GM04504 (cell line): ENCODE measurements at places on chromosomes 11 and 22.
A peak's percentile ranks its signal among the peaks of the same experiment; 100 is the strongest.

DNA sequence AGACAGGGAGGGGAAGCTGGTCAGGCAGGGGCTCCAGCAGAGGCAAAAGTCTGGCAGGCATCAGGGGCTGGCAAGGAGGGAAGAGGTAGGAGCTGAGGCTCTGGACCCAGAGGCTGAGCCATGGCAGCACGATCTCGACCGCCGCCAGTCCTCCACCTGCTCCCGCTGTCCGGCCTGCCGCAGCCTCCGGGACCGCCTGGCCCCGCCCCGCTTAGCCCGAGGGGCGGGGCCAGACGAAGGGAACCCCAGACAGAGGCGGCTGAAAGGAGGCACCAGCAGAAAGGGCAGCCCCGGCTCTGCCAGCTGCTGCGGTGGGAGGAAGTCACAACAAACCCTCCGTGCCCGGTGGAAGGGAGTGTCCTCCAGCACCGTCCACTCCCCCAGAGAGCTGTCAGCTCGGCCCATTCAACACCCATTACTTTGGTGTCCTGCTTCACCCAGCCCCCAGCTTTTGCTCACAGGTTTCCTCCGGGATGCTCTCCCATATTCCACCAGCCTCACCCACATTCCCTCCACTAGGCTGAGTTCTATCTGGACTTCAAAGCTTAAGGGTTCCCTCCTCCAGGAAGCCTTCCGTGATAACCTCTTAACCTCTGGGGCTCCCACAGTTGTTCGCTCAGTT lies at the start of gene MFNG:
TSS of gene MFNG (minus strand) at position 161 of the 622 bp plus-strand sequence. CDS start 207 bp downstream, outside the sequence.
- no peak for DNase-seq

GRCh38 chr11:96752221-96752620 lies 362.4 kb downstream of the JRKL start:
- no peak for DNase-seq

DNA sequence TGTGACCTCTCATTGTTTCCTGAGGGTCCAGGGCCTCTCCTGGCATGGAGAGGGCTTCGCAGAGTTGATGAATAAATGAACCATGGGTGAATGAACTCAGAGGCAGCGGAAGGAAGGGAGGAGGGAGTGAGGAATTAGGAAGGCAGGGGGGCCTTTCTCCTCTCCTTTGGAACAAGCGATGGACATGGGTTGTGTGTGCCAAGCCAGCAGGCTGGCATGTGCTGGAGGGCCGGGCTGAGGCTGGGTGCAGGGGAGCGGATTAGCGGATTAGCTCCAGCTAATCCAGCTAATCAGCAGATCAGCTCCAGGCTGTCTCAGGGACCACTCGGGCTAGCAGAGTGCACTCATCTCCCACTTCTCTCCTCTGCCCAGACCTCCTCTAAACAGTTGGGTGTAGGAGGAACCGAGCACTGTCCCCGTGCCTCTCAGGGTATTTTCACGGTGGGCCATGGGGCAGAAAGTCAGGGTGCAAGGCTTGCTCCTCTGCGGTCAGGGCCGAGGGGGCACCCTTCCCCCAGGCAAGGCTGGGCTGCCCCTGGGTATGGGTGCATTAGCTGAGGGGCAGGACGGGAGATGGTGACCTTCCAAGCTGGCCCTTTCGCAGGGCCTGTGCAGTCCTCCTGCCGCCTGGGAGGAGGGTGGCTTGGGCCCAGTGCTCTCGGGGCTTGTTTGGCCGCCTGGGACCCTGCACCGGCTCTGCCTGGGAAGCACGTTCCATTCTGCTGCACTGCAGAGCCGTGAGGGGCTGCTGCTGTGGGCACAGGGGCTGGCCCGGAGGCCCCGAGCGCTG lies 120.3 kb upstream of the B3GAT1 start:
- no peak for DNase-seq

DNA sequence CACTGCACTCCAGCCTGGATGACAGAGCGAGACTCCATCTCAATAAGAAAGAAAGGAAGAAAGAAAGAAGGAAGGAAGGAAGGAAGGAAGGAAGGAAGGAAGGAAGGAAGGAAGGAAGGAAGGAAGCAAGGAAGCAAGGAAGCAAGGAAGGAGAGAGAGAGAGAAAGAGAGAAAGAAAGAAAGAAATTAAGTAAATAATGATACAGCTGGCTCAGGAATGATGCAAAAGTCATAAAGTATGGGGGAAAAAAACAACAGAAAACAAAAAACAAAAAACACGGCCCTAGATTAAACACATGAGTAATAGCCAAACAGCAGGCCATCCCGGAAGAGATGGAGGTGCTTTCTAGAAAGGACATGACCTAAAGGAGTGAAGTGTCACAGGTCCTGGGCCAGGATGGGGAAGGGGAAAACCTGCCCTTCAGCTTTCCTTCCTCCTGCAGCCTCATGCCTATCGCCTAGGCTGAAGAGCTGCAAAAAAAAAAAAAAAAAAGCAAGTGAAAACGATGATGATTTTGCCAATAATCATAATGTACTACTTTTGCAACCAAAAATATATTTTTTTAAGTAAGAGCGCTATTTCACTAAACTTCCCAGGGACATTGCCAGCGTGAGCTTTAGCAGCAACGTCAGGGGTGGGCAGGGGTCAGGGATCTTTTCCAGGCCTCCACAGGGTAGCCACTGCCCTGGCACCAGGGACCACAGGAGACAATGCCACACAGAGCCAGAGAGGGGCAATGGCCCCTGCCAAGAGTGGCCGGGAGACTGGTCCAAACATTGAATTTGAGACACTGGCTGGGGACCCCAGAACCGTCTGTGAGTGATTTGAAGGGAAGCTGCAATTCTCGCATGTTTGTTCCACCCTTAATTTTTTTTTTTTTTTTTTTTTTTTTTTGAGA lies 28.2 kb upstream of the TMPRSS4 start:
- DNase-seq = no peak

DNA sequence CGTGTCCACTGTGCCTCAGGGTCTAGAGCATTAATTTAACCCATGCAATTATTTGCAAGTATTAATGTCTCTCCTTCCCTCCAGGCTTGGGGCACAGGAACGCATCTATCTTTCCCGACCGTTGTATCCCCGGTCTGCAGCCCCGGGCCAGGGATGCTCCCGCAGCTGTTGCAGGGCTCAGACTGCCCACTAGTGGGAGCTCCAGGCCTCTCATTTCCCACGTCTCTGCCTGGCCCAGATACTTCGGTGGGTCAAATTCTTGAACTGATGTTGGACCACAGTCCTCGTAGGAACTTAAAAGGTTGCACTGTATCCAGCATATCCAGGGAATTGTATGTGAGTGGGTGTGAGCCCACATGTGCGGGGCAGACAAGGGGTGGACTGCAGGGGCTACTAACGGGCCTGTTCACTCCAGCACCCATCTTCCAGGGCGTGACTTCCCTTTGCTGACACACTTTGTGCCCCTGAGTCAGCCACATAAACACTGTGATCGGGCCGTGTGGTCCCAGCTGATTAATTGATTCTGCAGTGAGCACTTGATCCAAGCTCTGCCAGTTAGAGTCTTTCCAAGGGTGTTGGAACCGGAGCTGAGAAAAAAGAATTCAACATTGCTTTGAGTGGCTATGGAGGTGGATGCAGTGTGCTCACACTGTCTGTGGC lies 451.3 kb downstream of the TBC1D22A start:
- no peak for DNase-seq

GRCh38 chr11:19871531-19871930 lies 158.9 kb downstream of the NAV2 start:
- no peak for DNase-seq

DNA sequence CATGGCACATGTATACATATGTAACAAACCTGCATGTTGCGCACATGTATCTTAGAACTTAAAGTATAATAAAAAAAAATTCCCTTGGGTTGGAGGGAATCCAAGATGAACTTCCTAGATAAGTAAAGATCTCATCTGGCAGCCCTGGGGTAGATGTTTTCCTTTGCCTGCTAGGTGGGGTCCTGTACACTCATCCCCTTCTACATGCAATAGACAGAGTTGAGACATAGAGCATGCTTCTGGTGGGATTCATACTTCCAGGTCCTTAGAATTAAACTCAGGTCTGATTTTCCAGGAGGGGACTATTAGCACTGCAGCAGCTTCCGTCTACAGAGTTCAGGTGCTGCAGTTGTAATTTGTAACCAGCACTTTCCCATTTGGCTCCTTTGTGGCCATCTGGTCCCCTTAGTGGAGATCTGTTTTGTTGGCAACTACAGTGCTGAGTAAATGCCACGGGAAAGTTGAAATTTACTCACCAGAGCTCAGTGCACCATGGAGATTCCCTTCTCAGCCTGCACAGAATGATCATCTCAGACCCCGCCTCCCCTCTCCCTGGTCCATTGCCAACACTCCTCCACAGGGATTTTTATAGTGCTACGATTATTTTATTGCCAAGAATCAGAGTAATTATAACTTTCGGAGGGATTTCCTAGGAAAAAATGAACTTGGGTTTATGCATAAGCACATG lies 220.1 kb upstream of the E2F8 start:
- DNase-seq = peak; percentile 15

DNA sequence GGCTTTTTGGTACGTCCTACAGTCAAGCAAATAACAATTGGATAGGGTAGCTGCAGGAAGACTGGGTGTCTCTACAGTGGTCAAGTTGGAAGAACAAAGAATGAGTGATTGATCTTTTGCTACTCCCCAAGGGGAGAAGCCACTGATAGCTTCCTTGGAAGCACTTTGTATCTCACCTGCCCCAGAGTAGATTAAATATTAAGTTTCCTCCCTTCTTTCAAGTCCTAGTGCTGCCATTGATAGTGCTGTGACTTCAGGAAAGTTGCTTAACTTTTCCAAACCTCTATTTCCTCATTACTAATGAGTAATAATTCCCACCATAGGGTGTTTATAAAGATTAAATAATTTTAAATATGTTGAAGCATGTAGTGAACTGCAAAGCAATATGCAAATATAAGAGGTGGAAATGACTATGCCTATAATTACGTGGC lies 35.6 kb upstream of the EHF start:
- no peak for DNase-seq

DNA sequence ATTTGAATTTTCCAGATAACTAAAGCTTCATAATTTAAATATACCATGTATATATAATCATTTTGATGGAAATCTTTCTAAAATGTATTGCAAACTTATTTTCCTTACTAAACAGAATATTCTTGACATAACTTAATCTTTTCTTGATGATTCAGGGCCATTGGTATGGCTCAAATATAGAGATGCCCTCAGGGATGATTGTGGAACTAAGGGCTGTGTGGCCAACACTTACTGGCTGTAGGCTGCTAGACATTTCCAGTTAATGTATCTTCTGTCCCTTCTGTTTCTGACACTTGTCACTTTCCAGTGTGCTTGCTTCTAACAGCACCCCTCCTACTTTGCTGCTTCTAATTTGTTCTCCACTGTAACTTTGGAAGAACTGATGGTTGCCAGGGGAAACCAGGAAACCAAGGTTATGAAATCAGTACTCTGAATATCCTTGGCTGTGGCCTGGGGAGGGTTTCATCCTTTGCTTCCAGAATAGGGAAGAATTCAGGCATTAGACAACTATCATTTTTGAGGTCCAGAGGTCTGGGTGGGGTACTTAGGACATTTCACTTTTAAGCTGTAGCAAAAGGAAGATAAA lies 697.2 kb downstream of the ETS1 start:
- DNase-seq = peak; percentile 21

GRCh38 chr22:26168330-26168851 lies 871 bp upstream of the SEZ6L start:
- no peak for DNase-seq

GRCh38 chr11:46450846-46451477 lies 59.4 kb upstream of the CHRM4 start:
- no peak for DNase-seq

- peak; percentile 86 for DNase-seq
Measured at GRCh38 chr11:112292785-112293407, 32.2 kb upstream of the PLET1 start.

DNA sequence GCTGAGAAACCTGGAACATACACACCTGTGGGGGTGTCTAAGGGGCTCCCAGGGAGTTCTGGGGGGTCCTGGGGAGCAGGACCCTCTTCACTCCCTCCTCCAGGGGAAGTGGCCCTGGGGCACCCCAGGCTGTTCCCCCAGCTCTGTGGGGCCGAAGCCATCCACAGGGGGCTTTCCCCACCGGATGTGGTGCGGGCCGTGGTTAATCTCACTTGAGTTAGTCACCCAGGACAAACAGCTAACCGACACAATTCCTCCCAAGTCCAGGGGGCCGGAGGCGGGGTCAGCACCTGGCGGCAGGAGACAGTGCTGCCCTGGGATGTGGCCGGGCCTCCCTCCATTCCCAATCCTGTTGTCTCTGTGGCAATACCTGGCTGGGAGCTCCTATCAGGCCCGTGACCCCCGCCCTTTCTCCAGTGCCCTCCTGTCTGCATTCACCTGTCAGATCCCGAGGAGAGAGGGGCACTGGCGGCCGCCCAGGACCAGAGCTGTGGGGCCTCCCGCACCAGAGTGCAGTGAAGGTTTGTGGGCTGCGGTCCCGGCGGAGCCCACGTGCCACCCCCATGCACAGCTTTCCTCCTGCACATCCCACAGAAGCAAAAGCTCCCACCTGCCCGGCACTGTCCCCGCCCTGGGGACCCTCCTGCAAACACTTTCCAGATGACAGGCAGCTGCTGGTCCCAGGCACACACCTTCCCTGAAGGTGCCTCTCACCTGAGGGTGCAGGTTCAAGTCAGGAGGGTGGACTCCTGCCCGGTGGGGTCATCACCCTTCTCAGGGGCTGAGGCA lies 5.2 kb upstream of the MUC5AC start:
- DNase-seq = no peak

GRCh38 chr22:30080805-30081204 lies 541 bp downstream of the HORMAD2 start:
- DNase-seq = no peak

DNA sequence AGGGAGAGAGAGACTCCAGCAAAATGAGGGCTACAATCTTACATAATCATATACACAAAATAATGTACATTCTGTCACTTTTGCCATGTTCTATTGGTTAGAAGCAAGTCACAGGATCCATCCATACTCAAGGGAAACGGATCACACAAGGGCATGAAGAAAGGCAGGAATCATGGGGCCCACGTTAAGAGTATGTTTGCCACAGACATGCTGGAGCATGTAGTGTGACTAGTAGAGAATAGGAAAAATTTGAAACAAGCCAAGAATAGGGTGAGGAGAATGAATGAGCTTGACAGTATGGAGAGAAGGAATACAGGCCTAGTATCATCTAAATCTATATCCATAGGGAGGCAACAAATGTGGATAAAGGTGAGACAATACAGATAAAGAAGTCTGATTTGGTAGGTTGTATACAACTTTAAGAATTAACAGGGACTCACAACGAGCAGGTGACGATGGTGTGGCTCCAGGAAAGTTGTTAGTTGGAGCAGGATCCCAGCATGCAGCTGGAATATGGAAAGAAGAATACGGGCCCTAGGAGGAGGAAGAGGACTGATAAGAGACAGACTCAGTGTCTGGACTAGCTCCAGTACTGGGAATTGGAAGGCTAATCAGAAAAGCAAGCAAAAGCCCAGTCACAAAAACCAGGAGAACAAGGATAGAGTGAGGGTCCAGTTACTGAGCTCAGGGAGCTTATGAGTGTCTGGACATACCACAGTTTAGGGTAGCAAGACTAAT lies 301.7 kb upstream of the PITPNB start:
- DNase-seq = no peak

GRCh38 chr22:37972527-37972926 lies 11.8 kb downstream of the SOX10 start:
- DNase-seq = no peak

GRCh38 chr11:85682330-85683305 lies 3.4 kb downstream of the CCDC89 start:
- no peak for DNase-seq
